ENCODE measurements at places on chromosomes 3 and 15.
A peak's percentile ranks its signal among the peaks of the same experiment; 100 is the strongest.

DNA sequence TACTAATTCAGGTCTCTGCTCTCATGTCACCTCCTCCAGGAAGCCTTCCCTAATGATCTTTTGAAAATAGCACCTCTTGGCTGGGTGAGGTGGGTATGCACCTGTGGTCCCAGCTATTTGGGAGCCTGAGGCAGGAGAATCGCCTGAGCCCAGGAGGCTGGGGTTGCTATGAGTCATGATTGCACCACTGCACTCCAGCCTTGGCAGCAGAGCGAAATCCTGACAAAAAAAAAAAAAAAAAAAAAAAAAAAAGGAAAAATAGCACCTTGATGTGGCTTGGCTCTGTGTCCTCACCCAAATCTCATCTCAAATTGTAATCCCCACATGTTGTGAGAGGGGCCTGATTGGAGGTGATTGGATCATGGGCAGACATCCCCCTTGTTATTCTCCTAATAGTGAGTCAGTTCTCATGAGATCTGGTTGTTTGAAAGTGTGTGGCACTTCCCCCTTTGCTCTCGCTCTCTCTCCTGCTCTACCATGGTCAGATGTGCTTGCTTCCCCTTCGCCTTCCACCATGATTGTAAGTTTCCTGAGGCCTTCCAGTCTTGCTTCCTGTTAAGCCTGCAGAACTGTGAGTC lies 11.2 kb upstream of the RNU6-1 start:
- peak; percentile 80 for DNase-seq

- peak; percentile 60 for DNase-seq
Measured at GRCh38 chr3:98521897-98522543, 682 bp downstream of the CLDND1 start.

DNA sequence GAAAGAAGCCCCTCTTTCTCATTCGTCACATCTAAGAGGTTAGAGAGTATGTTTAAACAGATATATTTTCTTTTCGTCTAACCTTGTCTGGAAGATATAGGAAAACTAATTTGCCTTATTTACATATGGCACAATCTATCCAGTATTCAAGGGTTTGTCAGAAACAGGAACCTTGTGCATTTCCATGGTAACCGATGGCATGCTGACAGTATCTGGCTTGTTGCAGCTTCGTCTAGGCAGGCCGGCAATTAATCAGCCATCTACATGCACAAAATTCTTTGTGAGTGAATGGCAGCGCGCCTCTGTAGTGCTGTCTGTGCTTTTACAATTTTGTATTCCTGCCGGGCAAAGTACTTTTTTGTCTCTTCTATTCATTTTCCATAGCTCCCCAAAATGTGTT lies 294.0 kb upstream of the SOX2 start:
- DNase-seq: peak; percentile 4

DNA sequence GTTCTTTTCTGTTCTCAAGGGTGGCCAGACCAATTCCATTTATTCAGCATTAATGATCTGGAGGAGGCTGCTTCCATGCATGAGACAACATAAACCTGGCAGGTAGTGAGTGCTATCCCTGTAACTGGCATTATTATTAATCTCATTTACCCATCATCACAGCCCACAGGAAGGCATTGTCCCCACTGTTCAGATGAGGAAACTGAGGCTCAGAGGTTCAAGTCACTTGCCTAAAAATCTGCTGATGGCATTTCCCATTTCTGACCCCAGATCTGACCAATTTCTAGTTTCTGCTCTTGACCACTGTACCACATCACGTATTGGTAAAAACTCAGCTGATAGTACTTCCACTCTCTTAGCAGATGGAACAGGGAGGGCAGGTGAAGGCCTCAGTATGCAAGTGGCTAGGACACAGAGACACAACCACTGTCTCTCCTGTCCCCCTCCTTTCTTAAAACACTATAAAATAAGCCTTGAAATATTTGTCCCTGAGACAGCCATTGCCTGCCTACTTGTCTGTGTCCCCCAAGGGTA lies 36.1 kb downstream of the TRANK1 start:
- DNase-seq: no peak

DNA sequence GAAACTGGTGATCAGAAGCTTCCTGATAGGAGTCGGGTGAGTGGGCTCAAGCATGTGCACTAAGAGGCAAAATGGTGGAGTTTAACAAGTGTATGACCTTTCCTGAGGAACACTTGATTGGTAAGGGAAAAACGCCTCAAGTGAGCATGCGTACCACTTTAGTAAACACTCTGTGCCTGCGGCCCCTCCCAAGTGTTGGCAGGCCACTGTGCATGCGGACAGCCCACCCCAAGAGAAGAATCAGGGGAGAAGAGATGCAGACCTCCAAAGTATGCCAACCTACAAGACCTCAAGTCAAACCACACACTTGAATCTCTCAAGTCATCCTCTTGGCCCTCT lies 122.3 kb downstream of the CTNNB1 start:
- DNase-seq: no peak

GRCh38 chr15:46344115-46344724 lies 709.4 kb downstream of the SQOR start:
- no peak for DNase-seq

DNA sequence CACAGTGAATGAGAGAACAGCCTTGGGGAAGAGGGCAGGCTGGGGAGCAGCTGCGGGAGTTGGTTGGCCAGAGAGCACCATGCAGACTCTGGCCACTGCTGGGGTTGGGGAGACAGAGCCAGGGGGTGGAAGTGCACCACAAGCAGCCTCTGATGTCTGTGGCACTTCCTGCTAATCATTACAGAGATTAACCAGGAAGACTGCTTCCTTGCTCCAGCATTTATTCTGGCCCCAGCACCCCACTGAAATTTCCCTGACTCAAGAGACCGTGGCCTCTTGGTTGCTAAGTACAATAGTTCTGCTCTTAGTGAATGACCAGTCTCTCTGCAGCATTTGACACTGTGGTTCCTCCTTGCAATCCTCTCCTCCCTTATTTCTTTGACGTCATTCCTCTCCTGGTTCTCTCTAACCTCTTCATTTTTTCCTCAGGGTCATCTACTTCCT lies 266.2 kb upstream of the ROPN1 start:
- DNase-seq: no peak

DNA sequence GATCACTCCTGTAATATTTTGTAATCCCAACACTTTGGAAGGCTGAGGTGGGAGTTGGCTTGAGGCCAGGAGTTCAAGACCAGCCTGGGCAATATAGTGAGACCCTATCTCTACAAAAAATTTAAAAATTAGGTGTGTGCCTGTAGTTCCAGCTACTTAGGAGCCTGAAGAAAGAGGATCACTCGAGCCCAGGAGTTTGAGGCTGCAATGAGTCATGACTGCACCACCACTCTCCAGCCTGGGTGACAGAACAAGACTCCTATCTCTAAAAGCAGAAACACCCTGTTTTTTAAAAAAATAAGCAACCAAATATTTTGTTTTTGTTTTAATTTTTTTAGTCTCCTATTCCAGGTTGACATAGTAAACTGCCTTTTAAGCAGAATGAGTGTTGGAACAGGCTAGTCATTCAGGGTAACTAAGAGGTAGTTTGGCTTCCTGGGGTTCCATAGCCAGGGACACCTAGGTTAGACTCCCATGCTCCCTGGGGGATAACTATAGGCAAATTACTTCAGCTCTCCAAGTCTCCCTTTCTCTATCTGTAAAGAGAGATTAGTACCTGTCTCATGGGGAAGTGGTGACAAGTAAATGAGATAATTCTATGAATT lies 114.6 kb upstream of the C15orf61 start:
- DNase-seq: no peak

Data from NB4 (cell line).